ENCODE measurements at places on chromosomes 2 and 18.
A peak's percentile ranks its signal among the peaks of the same experiment; 100 is the strongest.

GRCh38 chr18:79645291-79645983, 34.2 kb upstream of the CTDP1 start:
- no peak for DNase-seq

- peak; percentile 23 for DNase-seq
These were observed 370.0 kb downstream of the SLC4A3 start for GRCh38 chr2:219997341-219997851.

- DNase-seq = no peak
These were observed 80.2 kb downstream of the NDUFA10 start for GRCh38 chr2:239944694-239945551.

GRCh38 chr2:10269291-10269690, 33.4 kb upstream of the HPCAL1 start:
- no peak for DNase-seq

- DNase-seq = no peak
These were observed 36.0 kb upstream of the EVA1A start for GRCh38 chr2:75596784-75597183.

GRCh38 chr2:226802573-226802972, 3.0 kb upstream of the IRS1 start:
- peak; percentile 77 for DNase-seq

DNA sequence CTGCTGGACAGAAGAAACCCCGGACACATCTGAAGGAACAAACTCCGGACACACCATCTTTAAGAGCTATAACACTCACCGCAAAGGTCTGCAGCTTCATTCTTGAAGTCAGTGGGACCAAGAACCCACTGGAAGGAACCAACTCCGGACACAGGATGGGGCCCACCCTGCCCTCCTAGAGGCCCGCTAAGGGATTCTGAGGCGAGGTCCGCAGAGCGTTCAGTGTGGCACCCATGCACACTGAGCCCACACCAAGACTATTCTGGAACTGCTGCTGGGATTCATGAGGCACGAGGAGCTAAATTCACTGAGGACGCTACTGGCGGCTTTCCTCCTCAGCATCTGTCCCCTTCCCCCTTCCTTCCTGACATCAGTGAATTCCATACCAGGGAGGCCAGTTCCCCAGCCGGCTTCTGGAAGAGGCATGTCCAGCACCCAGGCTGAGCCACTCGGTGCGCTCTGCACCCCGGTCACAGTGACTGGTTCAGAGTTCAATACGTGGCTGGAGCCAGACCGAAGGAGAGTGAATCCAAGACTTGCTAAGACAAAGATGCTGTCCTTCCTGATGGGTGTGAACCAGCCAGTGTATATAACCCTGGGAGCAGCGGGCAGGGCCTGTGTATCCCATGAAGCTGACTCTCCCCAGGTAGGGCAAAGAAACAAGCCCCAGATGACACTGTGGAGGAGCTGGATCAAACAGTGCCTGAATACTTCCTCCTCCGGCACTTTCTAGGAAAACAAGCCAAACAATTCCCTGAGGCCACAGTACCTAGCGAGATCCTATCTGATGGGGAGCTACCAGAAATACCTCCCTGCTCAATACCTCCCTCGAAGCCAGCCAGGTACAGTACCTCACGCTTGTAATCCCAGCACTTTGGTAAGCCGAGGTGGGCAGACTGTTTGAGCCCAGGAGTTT, 11.1 kb downstream of the HDAC4 start:
- DNase-seq = no peak

DNA sequence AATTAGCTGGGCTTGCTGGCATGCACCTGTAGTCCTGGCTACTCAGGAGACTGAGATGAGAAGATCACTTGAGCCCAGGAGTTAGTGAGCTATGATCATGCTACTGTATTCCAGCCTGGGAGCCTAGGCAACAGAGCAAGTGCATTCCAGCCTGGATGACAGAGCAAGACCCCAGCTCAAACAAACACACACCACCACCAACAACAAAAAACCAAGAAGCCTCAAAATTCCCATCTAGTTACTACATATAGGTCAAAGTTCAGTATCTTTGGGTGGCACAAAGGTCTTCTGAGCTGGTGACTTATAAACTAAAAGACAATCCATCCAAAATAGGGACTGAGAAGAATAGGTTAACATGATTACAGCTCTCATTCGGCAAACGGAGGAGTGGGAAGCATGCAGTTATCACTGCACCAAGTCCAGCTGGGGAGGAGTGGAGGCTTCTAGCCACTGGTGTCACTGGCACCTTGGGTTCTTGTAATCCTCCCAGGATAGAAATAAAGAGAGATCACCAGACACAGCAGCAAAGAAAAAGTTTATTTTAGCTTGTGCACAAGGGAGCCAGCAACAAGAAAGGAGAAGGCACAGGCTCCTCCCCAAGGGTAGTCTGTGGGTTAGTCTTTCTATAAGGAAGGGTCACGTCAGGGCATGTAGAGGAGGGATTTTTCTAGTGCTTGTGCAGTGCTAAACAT, 57.4 kb downstream of the SH2D6 start:
- DNase-seq = no peak

- no peak for DNase-seq
These were observed 73.9 kb downstream of the VSNL1 start for GRCh38 chr2:17614174-17614930.

DNA sequence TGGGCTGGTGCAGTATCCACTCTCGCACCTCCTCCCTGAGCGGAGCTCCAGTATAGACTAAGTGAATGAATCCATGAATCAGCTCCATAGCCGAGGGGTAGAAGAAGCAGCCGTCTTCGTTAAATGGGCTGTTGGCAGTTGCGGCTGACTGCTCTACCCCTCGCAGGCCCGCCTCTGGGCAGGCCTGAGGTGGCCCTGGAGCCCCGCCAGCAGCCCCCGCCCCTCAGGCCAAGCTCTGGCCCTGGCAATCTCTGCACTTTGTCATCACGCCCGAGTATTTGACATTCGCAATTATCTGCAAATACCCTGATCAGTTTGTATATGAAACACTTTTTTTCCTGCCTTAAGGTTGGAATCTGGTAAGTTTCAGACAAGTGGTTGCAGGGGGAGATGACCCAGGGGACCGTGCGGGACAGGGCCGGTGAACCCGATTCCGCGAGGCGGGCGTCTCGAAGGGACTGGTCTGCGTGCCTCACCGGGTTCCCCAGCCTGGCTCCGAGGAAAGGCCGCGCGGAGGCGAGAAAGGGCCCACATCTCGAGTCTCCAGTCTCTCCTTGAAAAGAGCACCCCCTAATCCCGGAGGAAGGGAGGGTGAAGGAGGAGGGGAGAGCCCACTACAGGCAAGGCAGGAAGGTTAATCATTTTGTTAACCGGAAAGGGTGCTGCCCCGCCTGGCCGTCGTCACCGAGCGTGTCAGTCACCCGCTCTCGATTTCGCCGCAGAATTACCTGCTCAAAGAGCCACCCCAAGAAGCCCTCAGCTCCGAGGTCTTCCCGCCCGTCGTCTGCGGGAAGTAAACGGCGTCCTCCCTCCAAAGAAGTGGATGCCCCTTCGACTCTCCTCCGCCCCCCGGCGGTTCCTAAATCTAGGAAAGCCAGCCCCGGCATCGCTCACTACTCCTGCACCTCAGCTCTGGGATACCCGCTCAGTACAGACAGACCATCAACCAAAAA, 11.1 kb upstream of the SATB2 start:
- no peak for DNase-seq

GRCh38 chr18:70151614-70152013, 53.9 kb downstream of the RTTN start:
- DNase-seq = no peak

- DNase-seq = no peak
These were observed 225.5 kb upstream of the RBMS1 start for GRCh38 chr2:160719116-160719515.

- no peak for DNase-seq
These were observed 41.8 kb downstream of the FAM210A start for GRCh38 chr18:13684546-13684945.

GRCh38 chr2:150438654-150439053, 48.8 kb downstream of the RND3 start:
- no peak for DNase-seq

- DNase-seq = no peak
These were observed 105.9 kb upstream of the STPG4 start for GRCh38 chr2:47260971-47261370.

DNA sequence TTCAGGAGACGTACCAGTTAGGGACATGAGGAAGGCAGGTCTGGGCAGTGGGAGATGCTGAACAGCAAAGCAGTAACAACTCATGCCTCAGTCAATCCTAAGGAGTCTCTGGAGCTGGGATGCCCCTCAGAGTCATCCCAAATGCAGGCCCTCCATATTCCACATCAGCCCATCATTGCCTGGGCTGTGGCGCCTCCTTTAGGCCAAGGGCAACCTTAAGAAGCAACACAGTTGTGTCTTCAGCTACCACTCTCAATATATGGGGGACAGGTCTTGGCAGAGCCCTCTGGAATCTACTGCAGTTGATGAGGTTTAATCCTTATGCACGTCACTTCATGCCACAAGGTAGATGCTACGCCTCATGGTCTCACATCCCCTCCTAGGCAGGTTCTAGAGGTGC, 682.0 kb upstream of the RAB6C start:
- DNase-seq = no peak

GRCh38 chr2:71880846-71881610, 266.6 kb downstream of the CYP26B1 start:
- DNase-seq = peak; percentile 21

GRCh38 chr2:106189764-106190468, 4.2 kb downstream of the UXS1 start:
- no peak for DNase-seq

GRCh38 chr18:59881728-59882656, 17.8 kb upstream of the PMAIP1 start:
- DNase-seq = peak; percentile 57

- no peak for DNase-seq
These were observed 42.4 kb downstream of the MC2R start for GRCh38 chr18:13872932-13873331.

- DNase-seq = no peak
These were observed 652.0 kb downstream of the DCC start for GRCh38 chr18:52992041-52992440.

- no peak for DNase-seq
These were observed 199.2 kb downstream of the KLHL29 start for GRCh38 chr2:23584054-23584745.
